ENCODE measurements at places on chromosomes 7 and 10.

DNA sequence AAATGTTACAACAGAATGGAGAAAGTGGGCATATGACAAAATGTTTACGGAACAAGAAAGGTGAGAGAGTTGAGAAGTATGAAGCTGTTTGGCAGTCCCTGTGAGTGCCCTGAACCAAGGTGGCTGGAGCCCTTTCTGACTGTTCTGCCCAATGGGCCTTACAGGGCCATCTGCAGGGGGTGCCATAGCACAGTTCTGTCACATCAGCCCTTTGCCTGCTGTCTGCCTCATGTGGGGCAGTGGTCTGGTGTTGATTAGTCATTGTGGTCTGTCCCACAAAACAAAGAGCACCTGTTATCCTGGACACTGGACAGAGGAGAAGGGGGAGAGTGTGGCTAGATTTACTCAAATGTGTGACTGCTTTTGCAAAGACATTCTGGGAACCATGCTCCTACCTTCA lies 51.5 kb upstream of the OSBPL3 start:
- DNase-seq, result no peak

- DNase-seq, result no peak
Measured at GRCh38 chr7:81549484-81550016, 220.3 kb downstream of the HGF start.

DNA sequence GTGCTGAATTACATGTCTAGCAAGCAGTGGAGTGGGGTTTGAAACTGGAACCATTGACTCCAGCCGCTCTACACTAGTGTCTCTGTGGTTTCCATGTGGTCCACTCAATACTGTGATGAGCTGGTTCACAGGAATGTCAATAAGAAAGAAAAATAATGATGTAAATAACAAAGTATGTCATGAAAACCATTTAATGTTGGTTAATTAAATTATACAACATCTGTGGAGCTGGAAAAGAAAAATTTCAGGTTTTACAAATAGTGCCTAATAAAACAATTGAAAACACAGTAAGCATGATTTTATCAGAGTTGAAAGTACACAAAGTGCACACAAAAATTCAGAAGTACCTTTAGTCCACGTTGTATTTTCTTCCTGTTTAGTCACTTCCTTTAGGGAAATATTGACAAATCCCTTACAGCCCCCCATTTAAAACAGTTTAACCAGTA lies 28.7 kb upstream of the NAMPT start:
- DNase-seq, result no peak

DNA sequence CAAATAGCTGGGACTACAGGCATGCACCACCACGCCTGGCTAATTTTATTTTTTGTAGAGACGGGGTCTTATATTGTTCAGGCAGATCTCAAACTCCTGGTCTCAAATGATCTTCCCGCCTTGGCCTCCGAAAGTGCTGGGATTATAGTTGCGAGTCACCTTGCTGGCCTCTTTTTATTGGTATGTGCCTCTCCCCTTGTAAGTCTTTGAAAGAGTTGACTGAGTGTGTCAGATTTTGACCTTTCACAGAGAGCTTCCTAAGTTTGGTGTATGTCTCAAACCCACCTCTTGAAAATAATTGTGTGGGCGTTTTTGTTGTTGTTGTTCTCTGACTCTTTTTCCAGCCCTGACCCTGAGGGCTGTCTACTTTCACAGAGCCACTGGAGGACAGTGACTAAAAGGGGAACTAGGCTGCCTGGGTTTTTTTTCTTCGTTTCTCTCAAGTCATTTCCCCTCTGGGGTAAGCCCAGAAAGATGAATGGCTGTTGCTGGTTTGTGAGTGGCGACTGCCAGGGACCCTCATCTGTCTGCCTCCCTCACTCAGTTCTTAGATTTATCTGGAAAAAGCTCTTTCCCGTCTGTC lies 262.8 kb downstream of the ZEB1 start:
- DNase-seq, result no peak

GRCh38 chr10:113004069-113004618 lies 54.1 kb downstream of the TCF7L2 start:
- no peak for DNase-seq

DNA sequence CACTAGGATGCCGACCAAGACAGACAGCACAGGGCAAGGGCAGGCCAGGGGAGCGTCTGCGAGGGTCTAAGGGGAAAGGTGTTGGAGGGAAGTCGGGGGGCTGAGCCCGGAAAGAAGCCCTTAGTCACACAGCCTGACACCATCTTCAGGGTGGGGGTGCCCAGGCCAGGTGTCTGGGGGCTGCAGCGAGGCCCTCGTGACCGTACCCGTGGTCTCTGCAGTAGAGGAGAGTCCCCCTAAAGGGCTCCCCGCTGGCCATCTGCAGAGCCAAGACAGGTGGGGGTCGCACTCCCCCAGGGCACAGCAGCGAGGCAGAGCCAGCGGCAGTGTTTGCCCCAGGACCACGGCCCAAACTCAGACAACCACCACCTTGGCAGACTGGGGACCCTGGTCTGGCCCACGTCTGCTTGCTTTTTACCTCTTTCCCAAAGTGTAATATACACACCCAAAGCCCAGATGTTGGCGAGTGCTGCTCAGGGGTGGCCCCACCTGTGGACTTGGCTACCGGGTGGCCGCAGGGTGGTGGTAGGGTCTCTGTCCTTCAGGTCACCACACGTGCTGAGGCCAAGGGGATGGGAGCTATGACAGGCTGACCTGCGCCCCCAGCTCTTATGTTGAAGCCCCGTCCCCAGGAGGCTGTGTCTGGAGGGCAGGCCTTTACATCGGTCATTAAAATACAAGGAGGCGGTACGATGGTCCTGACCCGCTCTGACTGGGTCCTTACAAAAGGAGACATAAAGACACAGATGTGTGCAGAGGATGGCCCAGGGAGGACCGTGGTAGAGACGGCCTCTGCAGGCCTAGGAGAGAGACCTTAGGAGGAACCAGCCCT lies 107.4 kb downstream of the DNAJB6 start:
- no peak for DNase-seq

GRCh38 chr7:101804967-101805366 lies 12.5 kb upstream of the CUX1 start:
- DNase-seq, result no peak

GRCh38 chr10:17764142-17764541 lies 12.1 kb downstream of the TMEM236 start:
- no peak for DNase-seq
